ENCODE measurements at places on chromosomes 5 and 9.

DNA sequence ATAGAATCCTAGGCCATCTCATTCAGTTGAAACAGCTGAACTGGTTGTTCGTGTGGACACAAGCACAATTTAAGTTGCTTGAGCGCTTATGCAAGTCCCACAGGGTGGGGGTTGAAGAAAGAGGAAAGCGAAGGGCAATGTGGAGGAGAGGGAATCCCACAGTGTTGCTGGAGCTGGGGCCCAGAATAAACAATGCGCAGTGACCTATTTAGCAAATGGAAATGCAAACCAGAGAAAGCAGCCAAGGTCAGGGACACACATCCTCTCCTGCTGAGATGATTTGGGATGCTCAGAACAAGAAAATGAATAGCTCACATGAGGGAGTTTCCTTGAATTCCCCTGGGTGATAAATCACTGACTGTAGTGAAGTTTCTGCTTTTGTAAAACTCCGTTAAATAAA, 838.3 kb downstream of the TLE4 start:
- DNase-seq: no peak

- no peak for DNase-seq
Observed at GRCh38 chr9:3415906-3416305, 109.9 kb downstream of the RFX3 start.

- DNase-seq: no peak
Observed at GRCh38 chr5:173689171-173689736, 72.8 kb upstream of the BOD1 start.

DNA sequence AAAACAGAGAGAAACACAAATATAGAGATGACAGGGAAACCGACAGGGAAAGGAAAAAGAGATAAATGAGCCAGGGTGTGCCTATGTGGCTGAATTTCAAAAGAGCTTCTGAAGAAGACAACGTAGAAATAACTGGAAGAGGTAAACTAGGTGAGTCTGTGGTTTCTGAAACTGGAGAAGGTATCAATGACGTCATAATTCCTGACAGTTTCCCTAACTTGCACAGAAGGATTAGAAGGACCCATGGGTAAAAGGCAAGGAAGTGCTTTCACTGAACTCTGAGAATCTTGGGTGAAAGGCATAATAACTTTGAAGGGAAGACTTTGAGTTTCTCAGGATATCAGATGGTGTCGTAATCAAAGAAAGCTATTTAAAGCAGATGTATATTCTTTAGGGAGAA, 790.8 kb upstream of the NUDT12 start:
- no peak for DNase-seq

Measured in NCI-H524 (cell line).